ENCODE measurements at places on chromosomes 11 and 22.

GRCh38 chr11:115672999-115673411, 168.8 kb upstream of the CADM1 start:
- DNase-seq = peak; percentile 35

DNA sequence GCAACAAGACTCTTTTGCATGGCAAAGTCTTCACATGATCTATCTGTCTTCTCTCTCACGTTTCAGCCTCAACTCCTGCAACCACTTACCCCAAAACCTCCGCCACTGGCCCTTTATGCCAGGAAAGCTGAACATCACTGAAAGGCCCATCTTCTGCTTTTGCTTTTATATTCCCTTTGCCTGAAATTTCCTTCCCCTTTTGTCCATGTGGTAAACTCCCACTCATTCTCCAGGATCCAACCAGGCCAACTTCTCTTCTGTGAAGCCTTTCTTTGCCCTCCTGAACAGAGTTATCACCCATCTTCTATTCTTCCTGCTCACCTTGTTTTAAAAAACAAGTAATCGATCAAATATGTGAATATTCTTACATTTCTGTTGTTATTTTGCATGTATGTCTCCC, 117.8 kb downstream of the WNT11 start:
- DNase-seq = no peak

DNA sequence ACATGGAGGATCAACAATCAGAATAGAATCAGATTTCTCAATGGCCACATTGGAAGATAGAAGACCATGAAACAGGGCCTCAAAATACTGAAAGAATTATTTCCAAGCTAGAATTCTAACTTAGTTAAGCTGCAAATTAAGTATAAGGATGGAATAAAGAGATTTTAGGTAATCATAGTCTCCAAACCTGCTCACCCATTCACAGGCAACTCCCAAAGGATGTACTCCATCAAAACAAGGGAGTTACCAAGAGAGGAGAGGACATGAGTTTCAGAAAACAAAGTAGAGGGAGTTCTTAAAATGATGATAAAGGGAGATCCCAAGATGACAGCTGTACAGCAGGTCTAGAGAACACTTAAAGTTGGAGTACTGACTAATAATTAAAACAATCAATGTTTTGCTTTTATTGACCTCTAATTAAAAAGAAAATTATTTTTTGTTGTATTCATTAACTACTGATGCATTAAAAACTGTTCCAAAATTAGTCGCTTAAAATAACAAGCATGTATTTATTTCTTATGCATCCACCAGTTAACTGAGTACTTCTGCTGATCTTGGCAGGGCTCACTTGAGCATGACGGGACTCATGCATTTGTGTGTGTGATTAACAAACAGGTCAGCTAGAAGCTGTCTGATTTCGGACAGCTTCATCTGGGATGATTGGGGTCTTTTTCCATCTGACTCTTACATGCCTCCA, 95.6 kb downstream of the CD44 start:
- DNase-seq = no peak

GRCh38 chr11:123439616-123440015, 9.5 kb downstream of the GRAMD1B start:
- DNase-seq = no peak

GRCh38 chr22:19848298-19849224, 6.1 kb downstream of the GNB1L start:
- no peak for DNase-seq

DNA sequence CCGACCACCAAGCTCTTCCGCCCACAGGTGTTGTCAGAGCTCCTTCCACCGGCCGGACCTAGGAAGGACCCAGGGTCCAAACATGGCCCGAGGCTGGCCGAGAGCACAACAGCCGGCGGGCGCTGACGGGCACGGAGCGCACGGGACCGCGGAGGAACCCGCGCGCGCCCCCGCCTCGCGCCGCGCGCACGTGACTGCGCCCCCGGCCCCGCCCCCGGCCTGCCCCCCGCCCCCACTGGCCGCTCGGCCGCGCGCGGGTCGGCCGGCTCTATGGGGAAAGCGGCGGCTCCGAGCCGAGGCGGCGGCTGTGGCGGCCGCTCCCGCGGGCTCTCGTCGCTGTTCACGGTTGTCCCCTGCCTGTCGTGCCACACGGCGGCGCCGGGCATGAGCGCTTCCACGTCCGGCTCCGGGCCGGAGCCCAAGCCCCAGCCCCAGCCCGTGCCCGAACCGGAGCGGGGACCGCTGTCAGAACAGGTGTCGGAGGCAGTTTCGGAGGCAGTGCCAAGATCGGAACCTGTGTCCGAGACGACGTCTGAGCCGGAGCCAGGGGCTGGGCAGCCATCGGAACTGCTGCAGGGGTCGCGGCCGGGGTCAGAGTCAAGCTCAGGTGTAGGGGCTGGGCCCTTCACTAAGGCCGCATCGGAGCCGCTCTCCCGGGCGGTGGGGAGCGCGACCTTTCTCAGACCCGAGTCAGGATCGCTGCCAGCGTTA, at the start of gene OSBP2:
TSS of gene OSBP2 (plus strand) at position 235 of the 711 bp plus-strand sequence. CDS start at position 271, 36 bp downstream.
- no peak for DNase-seq

- no peak for DNase-seq
Measured at GRCh38 chr11:111302298-111302697, 4.0 kb downstream of the POU2AF3 start.

- DNase-seq = no peak
Measured at GRCh38 chr11:130066338-130066737, 3.4 kb upstream of the APLP2 start.

GRCh38 chr22:28111501-28112189, 192.6 kb upstream of the PITPNB start:
- DNase-seq = no peak

DNA sequence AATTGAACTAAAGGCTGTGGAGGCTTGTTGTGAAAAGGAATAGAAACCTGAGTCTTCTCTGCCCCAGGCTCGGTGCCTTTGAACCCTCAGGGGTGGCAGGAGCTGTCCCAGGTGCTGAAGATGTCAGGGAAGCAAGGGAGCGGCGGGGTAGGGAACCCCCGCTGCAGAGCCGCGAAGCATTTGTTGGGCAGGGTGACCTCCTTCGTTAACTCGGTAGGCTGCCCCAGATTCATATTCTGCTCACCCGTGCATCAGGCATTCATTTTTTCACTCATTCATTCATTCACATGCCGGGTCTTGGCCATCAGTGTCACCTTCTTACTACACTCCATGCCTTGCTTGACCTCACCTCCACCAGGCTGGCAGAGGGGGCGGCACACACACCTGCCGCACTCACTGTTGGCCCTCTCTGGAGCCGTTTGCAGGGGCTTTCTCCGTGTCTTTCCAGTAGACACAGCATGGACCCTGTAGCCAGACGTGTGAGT, 618.9 kb downstream of the BRD1 start:
- DNase-seq = no peak

GRCh38 chr11:22521226-22521625, 104.4 kb downstream of the FANCF start:
- DNase-seq = peak; percentile 66

GRCh38 chr22:31262312-31263133, 29.8 kb downstream of the PIK3IP1 start:
- DNase-seq = no peak

- no peak for DNase-seq
Measured at GRCh38 chr11:115383431-115383830, 120.8 kb downstream of the CADM1 start.

DNA sequence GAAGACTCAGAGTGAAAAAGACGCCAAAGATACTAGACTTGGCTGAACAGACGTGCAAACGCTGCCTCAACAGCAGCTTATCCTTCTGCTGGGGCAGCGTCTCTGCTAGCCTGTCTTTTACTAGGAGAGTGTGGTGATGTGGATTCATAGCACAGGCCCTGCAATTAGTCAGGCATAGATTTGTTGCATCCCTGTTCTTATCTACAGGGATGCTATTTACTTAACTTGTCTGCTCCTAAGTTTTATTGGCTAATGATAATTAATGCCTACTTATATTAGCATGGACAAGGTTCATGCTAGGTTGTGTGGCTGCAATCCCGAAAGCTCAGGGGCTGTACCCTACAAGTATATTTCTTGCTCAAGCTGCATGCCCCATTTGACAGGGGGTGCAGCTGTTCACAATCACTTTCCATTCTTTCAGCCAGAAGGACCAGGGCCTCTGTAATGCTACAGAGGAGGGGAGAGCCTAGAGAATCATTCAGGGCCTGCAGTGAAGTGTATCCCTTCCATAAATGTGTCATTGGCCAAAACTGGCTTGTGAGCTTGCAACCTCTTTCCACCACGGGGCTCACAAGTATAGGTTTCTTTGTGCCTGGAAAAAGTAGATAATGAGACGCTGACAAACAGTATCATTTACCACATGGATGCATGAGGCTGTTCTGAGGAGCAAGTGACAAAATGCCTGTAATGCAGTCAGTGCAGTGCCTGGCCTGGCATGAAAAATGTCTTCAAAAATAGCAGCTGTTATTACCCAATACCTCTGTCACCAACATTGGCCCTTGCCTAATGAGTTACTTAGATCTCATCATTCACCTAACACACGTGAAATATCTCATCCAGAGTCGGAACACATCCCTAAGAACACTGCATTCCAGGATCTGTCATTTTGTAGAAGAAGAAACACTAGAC, 685.8 kb upstream of the API5 start:
- no peak for DNase-seq

DNA sequence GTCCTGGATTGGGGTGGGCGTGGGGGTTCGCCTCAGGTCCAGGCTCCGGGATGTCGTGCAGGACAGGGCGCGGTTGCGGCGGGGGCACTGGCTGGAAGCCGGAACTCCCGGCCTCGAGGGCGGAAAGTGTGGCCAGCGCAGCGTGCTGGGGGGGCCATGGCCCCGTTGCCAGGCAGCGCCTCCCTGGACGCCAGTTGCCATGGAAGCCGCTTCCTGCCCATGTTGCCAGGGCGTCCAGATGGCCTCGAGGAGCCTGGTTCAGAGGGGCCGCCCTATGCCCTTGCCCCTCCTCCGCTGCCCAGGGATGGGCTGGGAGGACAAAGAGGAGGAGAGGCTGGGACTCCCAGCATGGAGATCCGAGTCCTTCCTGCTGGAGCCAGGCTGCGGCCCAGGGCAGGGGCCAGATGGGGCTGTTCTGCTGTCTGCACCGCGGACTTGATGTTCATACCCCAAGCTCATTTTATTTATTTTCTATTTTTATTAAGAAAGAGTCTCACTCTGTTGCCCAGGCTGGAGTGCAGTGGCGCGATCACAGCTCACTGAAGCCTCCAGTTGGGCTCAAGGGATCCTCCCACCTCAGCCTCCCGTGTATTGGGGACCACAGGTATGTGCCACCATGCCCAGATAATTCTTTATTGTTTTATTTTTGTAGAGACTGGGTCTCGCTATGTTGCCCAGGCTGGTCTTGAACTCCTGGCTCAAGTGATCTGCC, 4.6 kb upstream of the CCDC188 start:
- peak; percentile 54 for DNase-seq

DNA sequence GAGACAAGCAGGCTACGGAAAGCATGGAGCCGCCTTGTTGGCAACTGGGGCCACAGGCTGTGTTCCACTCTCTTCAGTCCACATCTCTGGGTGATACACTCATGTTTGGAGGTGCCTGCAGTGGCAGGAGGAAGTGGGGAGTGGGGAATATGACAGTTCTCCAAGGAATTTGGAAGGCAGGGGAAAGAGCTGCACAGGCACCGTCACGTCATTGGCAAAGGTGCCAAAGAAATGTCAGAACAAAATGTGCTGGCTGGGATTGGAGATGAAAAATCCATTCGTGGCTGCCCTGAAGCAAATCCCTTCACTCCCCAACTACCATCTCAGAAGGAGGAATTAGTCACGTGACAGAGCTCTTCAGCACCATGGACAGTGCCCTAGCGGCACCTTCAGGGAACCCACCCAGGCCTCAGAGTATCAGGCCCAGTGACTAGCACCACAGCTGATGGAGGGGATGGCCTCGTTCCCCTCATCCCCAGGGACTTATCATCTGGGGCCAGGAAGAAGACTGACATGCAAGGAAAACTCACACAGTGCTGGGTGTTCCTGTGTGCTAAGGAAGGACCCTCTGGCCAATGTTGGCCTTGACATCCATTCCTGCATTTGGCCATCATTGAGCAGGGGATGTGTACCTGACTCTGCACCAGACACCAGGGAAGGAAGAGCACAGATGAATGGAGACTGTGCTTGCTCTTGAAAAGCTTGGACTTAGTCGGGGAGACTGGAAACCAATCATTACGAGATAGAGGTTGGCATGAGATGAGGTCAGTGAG, 48.5 kb upstream of the PRDM11 start:
- DNase-seq = no peak

- no peak for DNase-seq
Measured at GRCh38 chr22:40498420-40499208, 128.2 kb downstream of the SGSM3 start.

DNA sequence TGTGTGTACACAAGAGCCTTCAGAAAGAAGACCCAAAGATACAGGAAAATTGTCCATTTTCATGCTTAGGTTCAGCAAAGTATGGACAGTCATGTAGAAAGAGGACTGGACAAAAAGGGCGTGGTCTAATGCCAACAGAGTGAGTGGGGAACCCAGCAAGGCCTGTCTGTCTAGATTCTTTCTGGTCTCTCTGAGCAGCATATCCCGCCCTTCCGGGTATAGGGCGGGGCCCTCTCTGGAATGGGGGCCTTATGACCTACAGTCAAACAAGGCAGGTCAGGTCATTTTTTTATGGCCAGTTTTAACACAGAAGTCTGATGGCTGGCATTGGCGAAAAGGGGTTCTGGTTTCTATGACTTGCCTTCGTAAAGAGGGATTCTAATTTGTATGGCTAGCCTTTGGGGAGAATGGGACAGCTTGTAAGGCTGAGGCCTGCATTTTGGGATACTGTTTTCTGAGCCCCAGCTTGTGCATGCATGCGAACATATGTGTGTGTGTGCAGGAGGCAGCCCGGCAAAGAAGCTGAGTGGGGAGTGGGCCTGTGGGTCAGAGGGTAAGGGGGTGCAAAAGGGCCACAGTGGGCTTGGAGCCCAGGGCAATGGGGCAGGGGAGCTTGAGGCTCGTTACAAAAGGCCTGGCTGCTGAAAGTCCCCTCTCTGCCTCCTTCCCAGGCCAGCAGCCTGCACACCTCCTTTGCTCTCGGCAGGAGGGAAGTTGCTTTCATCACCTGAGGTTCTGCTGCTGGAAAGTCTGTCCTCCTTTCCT, 130.5 kb upstream of the B3GAT1 start:
- DNase-seq = no peak

GRCh38 chr11:44146931-44147330, 51.5 kb downstream of the EXT2 start:
- no peak for DNase-seq

GRCh38 chr11:47056261-47056915, 119.8 kb downstream of the CSTPP1 start:
- peak; percentile 30 for DNase-seq

DNA sequence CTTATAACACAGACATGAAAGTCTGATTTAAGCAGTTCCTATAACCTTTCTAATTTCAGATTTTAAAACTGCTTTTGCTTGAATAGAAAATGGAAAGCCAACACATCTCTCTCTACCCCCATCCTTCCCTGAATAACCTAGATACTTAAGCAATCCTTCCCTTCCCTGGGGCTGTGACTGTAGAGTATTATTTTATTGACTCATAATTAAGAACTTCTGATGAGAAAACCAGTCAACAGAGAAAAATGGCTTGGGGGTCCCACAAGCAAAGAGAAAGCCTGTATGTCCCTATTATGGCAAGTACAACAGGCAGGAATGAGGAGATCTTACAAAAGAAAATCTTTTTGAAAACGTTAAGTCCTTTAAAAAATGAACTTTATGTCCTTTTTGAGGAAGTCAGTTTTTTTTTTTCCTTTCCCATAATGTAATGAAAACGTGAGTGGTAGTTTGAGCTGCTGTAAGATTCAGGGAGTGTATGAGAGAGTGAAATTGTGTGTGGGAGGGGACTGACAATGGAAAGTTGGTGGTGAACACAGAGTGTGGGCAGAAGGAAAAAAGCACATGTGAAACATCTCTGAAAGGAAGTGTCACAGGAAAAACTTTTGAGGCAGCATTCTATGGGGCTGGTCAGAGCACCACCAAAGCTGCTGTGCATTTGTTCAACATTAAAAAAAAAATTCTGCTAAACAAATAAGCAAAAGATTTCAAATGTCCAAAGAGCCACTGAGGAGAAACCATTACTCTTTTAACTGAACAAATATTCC, 154.6 kb downstream of the MAML2 start:
- DNase-seq = no peak

All from fibroblast of the conjunctiva (primary cell).